ENCODE measurements at places on chromosomes 1 and 21.

DNA sequence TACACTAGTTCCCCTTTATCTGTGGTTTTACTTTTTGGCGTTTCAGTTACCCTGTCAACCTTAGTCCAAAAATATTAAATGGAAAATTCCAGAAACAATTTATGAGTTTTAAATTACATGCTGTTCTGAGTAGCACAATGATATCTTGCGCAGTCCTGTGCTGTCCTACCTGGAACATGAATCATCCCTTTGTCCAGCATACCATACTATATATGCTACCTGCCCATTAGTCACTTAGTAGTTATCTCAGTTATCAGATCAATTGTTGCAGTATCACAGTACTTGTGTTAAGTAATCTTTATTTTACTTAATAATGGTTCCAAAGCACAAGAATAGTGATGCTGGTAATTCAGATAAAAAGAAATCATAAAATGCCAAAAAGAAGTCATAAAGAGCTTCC lies 52.7 kb downstream of the AGBL4 start:
- no peak for DNase-seq

- no peak for DNase-seq
Observed at GRCh38 chr21:42553435-42553834, 39.8 kb downstream of the SLC37A1 start.

- no peak for DNase-seq
Observed at GRCh38 chr1:164754088-164754600, 195.2 kb downstream of the PBX1 start.

DNA sequence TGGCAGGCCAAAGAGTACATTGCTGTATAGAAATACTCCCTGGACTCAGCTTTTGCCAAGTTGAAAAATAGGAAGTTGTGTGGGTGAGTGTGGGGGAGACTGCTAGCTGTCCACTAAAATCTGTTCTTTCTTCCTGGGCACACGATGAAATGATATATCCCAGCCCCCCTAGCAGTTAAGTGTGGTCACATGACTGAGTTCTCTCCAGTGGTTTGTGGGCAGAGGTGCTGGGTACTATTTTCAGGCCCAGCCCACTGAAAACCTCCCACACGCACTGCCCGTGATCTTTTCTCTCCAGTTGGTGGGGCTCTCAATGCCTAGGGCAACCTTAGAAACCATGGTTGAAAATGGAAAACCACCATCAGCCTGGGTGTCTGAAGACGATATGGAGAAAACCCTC lies 119.7 kb upstream of the LMO4 start:
- DNase-seq = no peak

- no peak for DNase-seq
Observed at GRCh38 chr1:202015662-202015937, 5.2 kb downstream of the ELF3 start.

DNA sequence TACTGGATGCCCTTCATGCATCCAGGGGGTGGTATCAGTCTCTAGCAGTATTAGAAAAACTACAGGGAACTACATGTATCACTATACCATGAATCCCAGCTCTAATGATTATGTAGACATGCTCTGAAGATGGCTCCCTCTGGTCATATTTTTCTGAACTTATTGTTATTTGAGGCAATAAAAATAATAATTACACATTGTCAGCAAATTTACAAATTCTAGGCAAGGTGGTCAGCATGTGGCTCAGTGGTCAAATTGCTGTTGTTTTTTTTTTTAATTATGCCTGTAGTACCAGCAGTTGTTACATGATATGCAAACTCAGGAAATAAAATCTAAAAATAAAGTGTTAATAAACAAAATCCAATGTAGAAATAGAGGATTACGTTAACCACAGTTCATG lies 22.5 kb downstream of the ASTN1 start:
- DNase-seq = no peak

DNA sequence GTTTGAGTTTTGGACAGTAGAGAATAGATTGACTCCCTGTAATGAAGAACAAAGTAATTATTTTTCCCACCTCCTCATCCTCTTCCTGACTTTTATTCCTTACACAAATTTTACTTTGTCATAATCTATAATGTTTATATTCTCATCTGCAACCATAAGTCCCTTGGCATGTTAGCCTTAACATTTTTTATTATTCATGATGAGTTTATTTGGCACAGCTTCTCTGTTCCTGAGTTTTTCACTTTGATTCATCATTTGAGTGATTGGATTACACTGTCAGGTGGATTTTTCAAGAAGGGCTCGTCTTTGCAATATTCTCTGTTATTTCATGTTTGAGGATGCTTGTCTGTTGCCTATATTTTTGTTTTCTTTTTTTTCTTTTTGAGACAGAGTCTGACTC lies 35.7 kb downstream of the TNFRSF8 start:
- no peak for DNase-seq

DNA sequence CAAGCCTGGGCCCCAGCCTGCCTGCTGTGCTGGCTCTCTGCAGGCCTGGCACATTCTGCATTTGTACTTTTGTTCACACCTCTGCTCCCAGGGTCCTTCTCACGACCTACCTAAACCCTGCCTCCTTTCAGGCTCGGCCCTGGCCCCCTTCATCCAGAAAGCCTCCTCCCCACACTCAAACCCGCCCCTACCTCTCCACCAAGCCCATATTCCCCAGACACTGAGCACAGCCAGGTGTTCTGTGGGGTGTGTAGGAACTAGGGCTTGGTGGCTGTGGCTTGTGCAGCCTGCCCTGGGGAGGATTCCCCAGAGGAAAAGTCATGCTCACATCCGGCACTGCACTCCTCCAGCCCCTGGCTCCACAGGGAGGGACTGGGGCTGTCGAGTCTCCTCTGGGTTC lies 8.2 kb upstream of the MIXL1 start:
- DNase-seq = no peak

- DNase-seq = no peak
Observed at GRCh38 chr1:208536212-208536611, 292.0 kb upstream of the PLXNA2 start.

GRCh38 chr21:46254208-46254975 lies 25.8 kb upstream of the LSS start:
- DNase-seq = no peak

- DNase-seq = no peak
Observed at GRCh38 chr1:33441088-33441745, 10.3 kb upstream of the PHC2 start.

DNA sequence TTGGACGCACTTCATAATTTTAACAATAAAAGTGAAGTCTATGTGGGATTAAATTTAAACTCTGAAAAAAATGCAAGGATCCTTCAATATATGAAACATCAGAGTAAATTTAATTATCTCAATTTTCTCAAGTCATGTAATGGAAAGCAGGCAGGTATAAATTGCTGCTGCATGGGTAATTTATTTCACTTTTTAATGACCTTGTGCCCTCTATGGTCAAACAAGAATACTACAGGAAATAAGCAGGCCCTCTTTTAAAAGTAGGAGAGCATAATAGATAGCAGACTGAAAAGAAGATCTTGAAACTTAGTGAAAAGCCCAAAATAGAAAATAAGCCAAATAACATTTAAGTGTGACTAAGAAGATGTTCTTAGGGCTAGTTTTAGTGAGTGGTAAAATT lies 22.9 kb downstream of the BCAS2 start:
- DNase-seq = no peak

GRCh38 chr1:107877092-107877491 lies 87.9 kb downstream of the VAV3 start:
- DNase-seq = no peak

DNA sequence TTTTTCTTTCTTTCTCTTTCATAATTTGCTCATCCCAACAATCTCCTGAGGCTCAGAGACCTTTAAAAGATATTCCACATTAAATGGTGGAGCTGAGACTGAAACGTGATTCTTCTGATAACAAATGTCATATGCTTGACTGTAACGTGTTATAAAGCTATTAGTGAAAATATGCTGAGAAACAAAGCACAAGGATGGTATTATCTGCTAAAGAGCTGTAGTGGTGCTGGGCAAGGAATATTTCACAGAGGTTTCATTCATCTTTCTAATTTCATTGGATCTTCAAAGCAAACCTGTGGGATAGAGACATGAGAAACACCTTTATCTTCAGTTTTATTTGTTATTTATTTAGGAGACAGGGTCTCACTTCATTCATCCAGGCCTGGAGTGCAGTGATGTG lies 98.1 kb upstream of the WLS start:
- no peak for DNase-seq

DNA sequence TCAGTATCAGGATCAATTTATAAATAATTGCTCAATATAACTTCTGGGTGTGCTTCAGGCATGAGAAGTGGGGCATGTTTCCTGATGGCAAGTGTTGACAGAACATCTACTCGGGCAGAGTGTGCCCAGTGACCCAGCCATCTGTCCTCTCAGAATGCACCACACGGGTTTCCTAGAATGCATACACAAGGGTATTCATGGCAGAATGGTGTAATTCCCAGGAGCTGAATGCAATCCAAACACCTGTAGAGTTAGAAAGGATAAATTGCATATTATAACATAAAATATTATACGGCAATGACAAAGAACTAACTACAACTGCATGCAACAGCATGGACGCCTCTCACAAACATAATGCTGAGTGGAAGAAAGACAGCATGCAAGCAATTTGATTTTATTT lies 391.9 kb downstream of the SIPA1L2 start:
- no peak for DNase-seq

DNA sequence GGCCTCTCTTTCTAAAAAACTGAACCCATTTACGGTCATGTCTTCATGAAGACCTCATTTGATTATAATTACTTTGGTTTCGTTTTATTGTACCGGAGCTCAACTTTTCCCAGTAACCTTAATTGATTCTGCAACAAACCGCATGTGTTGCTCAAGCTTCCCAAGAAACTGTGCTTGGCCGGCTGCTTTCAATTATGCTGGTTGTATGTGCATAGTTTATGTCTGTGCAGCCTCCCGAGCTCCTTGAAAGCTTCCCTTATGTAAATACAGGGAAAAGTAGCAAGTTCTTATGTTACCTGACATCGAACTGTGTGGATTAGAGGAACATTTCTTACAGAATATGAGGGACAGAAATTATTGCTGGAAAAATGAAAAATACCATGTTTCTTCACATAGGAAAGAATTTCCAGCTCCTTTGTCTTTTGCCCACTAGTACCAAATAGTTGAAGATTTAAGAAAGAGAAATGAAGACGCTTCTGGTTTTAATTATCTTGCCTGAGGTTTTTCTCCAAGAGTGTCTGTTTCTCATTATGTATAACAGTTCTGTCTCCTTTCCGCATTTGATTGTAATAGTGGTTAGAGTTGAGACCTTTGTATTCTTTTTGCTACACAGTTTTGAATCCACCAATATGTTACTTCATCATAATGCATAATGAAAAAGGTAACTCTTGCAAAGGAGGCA lies 2.1 kb downstream of the VCAM1 start:
- no peak for DNase-seq

DNA sequence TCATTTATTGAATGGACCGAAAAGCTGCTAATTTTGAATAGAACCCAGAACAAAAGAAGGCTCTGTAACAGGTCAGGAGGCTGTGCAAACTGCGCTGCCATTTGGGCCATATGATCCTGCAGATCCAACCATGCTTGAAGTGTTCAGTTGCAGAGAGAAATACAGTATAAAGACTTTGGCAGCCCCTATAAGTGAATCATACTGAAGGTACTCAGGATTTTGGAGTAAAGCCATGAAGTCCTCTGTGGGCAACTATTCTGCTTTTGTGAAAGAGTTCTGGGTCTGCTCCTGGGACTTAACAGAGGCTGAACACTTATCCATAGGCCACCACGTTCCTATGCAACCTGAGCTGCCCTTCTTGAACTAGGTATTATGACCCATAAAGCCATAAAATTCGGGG lies 1613.6 kb upstream of the PRMT6 start:
- DNase-seq = no peak

- DNase-seq = peak; percentile 20
Observed at GRCh38 chr1:84410328-84411095, 12.2 kb downstream of the DNASE2B start.

DNA sequence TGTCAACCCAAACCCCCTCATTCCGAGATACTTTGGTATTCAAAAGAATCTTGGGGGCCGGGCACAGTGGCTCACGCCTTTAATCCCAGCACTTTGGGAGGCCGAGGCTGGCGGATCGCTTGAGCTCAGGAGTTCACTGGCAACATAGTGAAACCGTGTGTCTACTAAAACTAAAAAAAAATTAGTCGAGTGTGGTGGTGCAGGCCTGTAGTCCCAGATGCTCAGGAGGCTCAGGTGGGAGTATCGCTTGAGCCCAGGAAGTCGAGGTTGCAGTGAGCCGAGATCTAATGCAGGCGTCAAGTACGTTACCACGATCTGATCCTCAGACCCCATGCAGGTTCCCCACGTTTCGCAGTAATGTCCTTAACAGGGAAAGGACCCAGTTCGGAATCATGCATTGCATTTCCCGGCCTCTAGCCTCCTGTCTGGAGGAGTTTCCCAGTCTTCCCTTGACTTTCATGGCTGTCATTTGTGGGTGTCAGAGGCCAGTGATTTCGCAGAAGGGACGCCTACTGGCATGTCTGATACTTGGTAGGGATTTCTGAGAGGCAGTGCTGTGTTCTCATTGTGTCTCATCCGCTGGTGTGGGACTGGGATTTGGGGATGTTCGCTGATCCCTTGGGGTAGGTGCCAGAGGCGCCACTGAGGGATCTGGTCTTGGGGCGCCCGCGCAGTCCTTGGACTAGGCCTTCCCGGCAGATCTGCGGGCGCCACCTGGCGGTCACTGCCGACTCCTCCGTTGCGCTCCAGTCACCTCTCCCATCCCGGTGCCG lies 39.3 kb upstream of the HMGN1 start:
- peak; percentile 83 for DNase-seq

GRCh38 chr1:150376110-150376509 lies 12.2 kb downstream of the RPRD2 start:
- no peak for DNase-seq

DNA sequence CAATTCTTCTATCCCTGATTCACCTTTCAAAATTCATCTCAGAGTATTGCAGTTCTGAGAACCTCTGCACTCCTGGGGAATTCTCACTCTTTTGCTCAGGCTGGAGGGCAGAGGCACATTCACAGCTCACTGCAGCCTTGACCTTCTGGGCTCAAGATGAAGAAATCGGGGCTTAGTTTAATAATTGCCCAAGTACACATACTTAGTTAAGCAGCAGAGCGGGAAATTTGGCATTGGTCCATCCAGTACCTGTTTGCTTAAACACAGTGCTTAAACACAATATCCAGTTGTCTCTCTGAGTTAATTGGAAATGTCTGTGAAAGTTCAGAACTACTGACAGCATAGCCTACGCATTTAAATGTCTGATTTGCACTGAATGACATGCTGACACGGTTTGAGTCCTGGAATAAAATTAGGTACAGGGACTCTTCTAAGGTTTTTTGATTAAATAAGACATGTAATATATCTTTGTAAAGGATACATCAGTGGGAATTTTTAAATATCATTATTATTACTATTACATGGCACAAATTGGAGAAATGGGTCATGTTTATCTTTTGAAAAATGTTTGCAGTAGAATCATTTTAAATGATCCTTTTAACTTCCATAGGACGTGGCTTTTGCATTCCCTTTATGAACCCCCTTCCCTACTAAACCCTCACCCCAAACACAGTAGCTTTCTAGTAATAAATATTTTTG lies 337.4 kb downstream of the SRGAP2C start:
- no peak for DNase-seq

GRCh38 chr1:205294175-205294917 lies 27.2 kb downstream of the NUAK2 start:
- DNase-seq = peak; percentile 95

- no peak for DNase-seq
Observed at GRCh38 chr1:17207046-17207445, 2.1 kb downstream of the PADI1 start.
